ENCODE measurements at places on chromosomes 4 and X.

- DNase-seq = no peak
Measured at GRCh38 chrX:39000802-39001201, 199.5 kb downstream of the MID1IP1 start.

- no peak for DNase-seq
Measured at GRCh38 chr4:137524725-137525369, 7.4 kb downstream of the PCDH18 start.

- DNase-seq = no peak
Measured at GRCh38 chr4:165828928-165829327, 44.1 kb upstream of the TLL1 start.

- no peak for DNase-seq
Measured at GRCh38 chr4:112515198-112516065, 548 bp downstream of the NEUROG2 start.

- DNase-seq = peak; percentile 29
Measured at GRCh38 chr4:12165616-12166015, 736.9 kb upstream of the HS3ST1 start.

DNA sequence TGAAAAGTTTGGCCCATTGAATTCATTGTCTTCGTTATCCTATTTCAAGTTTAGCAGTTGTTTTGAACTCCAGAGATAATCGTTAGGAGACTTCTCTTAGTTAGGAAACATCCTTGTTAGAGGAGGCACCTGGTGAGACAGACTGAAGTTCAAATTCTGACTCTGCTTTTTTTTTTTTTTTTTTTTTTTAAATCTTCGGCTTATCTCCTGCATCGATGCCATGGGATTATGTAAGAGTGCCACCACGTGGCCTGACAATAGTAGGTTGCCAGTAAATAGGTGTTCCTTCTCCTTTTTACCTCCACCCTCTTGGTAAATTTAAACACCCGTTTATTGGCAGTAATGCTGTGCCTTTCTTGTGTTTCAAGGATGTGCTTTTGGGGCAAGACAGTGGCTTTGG, 149.3 kb downstream of the SOWAHB start:
- peak; percentile 35 for DNase-seq

GRCh38 chr4:139718358-139718757, 52.7 kb downstream of the MGST2 start:
- no peak for DNase-seq

DNA sequence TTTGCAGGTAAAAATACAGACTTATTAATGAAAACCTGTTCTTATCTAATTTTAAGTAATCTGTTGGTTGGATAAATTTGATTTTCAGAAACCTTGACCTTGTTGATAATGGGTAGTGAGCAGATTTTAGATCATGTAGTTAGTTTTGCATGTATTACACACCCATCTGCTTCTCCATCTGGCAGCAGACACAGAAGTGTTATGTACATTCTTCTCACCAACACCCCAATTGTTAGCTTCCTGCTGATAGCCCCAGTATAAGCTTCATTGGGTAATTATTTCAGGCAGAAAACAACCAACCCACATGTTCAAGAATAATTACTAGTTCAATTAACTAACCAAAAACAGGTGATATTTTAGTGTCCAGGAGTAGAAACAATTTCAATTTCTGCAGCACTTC, 1740.5 kb upstream of the AGA start:
- DNase-seq = no peak

- no peak for DNase-seq
Measured at GRCh38 chr4:162356181-162356580, 192.4 kb upstream of the FSTL5 start.

DNA sequence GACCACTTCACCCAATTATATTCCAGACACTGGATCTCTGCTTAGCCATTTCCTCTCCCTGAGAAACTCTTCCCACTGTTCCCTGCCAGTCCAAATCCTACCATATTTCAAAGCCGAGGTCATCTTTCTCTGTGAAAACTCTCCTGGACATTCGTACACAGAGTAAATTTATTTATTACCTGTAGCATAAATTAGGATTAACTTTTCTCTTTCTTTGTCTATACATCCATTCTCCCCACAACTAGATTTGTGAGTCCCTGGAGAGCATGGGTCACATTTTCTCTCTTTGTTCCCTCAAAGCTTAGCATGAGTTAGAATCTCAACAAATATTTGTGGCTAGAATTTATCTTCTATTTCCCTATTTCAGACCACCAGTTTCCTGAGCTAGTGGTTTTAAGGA, 27.8 kb upstream of the SMIM10 start:
- DNase-seq = peak; percentile 39

GRCh38 chr4:139672732-139673131, 7.1 kb downstream of the MGST2 start:
- no peak for DNase-seq

DNA sequence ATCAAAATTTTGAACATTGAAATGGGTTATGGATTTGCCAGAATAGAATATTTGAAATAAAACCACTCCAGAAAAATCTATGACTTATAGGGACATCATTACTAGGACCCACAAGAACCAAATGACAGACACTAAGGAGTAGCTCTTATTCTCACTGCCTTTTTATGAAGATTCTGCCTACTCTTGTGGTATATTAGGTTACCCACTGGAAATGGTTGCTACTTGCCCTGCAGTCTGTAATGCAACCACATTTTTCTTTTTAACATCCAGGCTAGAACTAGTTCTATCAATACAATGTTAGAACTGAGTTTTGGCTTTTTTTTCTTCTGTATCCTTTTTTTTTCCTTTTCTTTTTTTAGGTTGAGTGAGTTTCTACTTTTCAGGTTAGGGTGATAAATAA, 158.9 kb downstream of the PPP1R2C start:
- no peak for DNase-seq
